ENCODE measurements at places on chromosomes 1 and 21.

- DNase-seq = no peak
Observed at GRCh38 chr1:46021046-46021996, 111.1 kb downstream of the PIK3R3 start.

GRCh38 chr1:28986306-28986910 lies 72.0 kb downstream of the EPB41 start:
- DNase-seq = no peak

GRCh38 chr1:79667848-79668696 lies 661.5 kb upstream of the ADGRL4 start:
- no peak for DNase-seq

GRCh38 chr1:7540816-7541215 lies 230.3 kb upstream of the VAMP3 start:
- no peak for DNase-seq

DNA sequence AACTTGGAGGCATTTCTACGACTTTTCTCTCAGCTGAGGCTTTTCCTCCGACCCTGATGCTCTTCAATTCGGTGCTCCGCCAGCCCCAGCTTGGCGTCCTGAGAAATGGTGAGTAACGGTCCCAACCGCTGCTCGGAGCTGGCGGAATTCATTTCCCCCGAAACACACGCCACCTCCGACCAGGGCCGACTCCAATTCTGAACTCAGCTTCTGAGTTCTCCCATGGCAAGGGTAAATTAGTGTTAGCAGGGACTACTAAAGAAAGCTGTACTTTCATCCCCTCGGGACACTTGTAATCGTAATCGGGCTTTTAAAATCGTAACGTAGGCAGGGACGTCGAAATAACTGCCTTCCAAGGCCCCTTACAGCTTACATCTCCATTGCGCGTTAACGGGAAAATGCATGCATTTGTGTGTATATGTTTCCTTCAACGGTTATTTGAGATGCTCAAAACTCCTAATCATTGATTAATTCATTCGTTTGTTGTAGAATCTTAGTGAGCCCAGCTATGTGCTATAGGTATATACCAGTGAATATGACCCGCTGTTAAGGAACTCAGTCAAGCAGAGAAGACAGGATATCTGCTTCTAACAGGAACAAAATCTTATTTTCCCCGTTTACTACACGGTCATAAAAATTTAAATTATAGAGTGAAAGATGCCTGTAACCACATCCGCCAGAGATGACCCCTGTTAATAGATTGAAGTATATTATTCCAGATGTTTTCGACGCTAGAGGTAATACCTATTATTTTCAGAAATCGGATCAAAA lies 472 bp downstream of the DTL start:
- no peak for DNase-seq

- DNase-seq = no peak
Observed at GRCh38 chr1:184986250-184986649, 11.9 kb upstream of the NIBAN1 start.

- DNase-seq = peak; percentile 30
Observed at GRCh38 chr1:184806296-184806721, 51.7 kb upstream of the EDEM3 start.

GRCh38 chr21:46005481-46005881 lies 23.9 kb downstream of the COL6A1 start:
- no peak for DNase-seq

DNA sequence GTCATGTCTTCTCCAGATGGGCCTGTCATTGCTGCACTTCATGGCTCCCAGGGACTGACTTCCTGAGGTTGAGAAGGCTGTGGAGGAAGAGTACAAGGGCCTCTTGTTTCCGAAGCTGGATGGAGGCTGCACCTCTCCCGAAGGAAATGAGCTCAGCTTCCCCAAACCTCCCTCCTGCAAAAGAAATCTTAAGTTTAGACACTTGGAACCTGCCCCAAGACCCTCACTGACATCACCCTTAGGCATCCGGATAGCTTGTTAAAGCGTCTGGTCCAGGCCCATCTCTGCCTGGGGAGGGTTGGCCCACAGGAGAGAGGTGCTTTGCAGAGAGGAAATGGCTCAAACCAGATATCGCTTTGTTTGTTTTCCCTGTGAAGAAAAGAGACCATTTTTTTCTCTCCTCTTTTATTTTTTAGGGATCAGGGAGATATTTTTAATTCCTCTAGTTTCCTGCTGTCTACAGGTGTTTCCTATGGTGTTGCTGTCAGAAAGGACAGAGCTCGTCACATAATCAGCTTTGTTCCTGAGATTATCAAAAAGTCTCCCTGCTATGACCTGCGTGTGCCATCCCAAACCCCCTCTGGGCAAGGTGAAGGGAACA lies 25.0 kb downstream of the RCSD1 start:
- DNase-seq = no peak

- no peak for DNase-seq
Observed at GRCh38 chr1:119595168-119595567, 52.9 kb downstream of the ZNF697 start.

- DNase-seq = no peak
Observed at GRCh38 chr1:21059021-21059420, 117.7 kb downstream of the EIF4G3 start.

GRCh38 chr1:60596791-60597750 lies 485.3 kb upstream of the NFIA start:
- no peak for DNase-seq

DNA sequence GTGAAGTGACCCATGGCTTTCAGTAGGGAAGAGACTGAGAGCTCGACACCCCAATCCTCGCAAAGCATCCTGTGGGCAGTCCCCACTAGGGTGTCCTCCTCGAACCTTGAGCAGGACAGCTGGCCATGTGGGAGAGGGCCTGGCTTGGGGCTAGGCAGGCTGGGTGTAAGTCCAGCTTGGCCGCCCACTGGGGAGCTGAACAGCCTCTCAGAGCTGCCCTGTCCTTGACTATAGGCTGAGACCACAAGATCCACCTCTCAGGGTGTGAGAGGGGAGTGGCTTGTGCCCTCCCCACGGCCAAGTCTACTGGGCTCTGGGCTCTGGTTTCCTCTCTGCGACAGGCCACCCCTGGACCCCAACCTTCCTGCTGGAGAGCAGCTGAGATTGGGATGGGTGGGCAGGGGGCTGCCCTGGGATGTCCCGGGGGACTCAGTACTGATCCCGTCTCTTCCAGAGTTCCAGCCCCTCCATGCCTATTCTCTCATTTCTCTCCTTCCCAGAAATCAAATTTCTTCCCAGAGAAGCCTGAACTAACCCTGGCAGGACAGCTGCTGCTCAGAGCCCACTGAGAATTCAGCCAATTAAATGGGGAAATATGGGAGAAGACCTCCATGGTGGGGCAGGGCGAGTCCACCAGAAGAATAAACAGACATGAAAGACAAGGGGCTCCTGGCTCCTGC lies 282.9 kb downstream of the PTPRU start:
- no peak for DNase-seq

DNA sequence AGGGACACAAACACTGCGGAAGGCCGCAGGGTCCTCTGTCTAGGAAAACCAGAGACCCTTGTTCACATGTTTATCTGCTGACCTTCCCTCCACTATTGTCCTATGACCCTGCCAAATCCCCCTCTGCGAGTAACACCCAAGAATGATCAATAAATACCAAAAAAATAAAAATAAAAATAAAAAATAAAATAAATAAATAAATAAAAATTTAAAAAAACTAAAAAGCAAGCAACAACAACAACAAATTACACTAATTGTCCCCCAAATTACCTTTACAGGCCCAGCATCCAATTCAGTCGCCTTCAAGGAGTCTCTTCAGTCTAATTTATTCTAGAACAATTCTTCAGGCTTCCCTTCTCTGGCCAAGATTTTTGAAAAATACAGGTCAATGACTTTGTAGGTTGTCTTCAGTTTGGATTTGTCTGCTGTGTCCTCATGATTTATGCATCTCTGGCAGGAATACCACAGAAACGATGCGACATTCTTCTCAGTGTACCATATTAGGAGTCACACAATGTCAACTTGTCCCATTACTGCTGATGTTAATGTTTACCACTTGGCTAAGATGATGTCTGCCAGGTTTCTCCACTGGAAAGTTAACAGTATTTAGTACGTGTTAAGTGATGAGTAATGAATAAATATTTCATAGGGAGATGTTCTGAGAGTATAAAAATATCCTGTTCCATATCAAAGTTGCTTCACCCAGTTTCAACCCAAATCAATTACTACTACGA lies 20.3 kb upstream of the BMP8B start:
- no peak for DNase-seq

GRCh38 chr1:208273386-208274017 lies 29.3 kb upstream of the PLXNA2 start:
- no peak for DNase-seq

DNA sequence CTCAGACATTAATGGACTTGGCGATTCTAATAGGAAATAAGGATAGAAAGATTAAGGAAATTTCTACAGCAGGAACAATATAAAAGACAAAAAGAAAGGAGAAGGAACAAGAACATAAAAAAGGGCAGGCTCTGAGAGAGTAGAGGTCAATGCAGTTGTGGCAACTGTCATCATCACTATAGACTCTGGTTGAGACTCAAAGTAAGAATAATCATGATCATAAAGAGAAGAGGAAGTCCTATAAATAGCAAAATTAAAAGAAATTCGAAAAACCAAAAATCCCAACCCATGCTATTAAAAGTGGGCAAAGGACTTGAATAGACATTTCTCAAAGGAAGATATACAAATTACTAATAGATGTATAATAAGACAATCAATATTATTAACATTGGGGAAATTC lies 14.4 kb upstream of the XCL1 start:
- DNase-seq = no peak

DNA sequence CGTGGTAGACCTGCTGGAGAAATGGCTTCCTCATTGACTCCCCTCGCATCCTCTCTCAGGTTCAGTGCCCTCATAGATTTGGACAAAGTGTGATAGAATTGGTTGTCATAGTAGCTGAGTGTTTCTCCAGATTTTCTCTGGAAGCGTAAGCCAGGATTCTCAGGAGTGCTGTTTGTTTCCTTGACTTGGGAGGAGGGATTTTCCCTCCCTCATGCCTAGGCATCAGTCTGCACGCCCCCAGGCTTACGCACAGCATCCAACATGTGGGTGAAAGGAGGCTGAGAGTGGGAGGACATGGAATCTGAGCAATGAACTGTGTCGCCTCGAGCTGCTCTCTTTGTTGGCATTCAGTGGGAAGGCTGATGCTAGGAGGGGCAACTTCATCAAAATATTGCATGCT lies 503.5 kb downstream of the LTN1 start:
- no peak for DNase-seq

DNA sequence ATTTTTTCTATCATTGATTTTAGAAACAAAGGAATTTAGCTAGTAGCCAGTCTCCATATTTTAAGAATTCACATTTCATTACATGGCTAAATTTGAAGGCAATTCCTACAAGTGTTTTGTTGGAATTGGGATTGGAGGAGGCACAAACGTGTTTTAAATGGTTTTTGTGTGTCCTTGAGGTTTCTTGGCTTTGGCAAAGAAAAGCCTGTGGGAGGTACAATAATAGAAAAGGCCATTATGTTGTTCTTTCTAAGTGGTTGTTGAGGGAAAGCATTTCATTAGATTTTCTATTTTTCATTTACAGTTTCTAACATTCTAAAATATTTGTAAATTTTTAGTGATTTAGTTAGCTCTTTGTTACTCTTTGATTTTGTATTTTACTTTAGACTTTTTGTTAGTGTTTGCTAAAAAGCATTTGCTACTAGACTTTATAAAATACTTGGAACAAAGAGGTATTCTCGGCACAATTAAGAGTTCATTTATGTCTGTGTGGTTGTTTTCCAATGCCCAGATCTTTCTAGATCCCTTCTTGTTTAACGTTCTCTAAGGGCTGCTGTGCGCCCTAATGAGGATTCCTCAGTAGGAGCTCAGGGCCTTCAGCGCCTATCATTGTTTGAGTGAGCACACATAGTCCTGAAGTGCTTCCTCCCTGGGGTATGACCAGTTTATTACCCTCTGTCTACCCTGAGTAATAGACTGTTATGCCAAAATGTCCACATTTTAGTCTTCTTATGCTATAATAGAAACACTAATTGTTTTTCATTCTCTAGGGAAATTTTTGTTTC lies 70.0 kb upstream of the KIAA1614 start:
- DNase-seq = peak; percentile 18

DNA sequence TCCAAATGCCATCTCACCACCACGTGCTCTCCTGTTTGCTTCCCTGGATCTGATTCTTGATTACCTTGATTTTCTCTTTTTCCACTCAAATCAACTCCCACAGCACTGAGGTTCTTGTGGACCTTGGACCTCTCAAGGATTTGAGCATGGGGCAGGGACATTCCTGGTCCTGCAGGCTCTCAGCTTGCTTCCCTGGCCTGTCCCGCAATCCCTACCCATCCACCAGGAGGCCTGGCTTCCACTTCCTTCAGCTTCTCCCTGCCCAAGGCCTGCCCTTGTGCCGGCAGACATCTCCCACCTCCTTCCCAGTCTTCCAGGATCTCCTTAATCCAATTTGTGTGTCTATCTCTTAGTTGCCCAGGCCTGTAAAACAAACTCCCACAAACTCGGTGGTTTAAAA lies 21.6 kb downstream of the PLA2G2A start:
- DNase-seq = no peak

DNA sequence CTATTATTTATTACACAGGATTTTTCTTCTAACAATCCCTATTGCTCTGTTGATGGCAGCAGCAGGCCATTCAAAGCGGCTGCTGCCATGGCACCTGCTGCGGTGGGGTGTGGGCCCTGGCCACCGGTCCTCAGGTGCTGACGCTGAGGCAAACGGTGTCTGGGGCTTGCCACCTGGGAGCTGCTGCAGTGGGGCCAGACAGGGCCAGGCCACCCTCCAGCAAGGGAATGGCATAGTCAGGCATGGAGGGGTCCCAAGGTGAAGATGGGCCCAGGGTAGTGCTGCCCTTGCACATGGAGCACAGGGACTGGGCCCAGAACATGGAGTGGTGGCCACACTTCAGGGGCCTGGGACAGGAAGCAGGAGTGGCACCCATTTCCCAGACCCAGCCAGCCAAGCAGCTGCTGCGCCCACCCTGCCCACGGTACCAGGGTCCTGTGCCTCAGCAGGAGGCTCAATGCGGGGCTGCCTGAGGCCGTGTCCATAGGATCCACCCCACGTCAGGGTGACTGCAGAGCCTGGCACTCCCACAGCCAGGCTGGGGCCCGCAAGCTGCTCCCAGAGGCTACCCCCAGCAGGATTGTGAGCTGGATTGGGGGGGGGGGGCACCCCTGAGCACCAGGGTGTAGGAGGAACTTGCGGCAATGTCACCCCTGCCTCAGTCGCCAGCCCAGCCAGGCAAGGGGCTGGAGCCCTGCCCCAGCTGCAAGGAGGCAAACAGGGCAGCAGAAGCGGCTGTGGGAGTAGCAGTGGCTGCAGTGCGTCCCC lies 53.9 kb upstream of the KRTAP11-1 start:
- no peak for DNase-seq
